Activated T-cell treated with anti-CD3 and anti-CD28 coated beads, Interleukin-2, amount 50 U/mL, for 4 hours (primary cell): ENCODE measurements at places on chromosomes 13 and 19.

DNA sequence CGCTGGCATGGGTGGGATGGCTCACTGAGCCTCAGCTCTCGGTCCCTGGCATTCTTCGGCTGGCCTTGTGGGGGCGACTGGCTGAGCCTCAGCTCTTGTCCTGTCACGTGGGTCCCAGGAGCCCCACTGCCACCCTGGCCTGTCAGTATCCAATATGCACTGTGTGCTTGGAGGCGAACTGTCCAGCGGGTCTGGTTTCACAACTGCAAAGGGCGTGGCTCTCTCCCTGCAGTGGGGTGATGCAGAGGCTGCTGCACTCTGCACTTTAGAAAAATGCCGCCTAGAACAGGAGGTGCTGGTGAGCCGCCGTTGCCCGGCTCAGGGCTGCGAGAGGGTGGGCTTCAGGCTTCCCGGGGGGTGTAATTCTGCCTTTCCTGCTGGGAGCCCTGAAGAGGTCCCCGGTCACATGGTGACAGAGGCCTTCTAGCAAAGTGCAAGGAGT is 17.0 kb upstream of the TMEM255B start:
- no peak for DNase-seq

- DNase-seq, result no peak
These were observed 499.8 kb downstream of the GPC6 start for GRCh38 chr13:93726173-93726957.

- no peak for DNase-seq
These were observed 2.6 kb downstream of the LHB start for GRCh38 chr19:49014123-49014869.

DNA sequence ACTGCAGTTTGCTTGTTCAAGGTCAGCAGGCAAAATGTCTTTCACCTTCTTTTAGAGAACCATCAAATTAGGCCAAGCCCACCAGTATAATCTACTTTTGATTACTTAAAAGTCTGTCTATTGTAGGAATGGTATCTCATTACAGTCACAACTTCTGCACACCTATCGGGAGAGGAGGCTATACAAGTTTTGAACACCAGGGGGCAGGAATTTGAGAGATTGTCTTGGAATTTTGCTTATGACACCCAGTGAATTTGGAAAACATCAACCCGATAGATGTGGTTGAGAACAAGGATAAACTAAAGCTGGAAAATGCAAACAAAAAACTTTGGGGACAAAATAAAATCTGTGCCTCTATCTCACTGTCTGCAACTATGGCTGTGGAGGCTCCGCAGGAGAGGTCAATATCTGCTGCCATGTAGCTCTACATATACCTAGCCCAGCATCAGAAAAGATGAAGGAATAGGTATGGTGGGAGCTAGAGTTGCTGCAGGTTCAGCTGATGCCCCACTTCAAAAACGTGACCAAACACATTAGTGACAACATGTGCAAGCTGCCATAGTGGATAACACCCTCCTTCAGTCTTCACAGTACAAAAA is 1299.2 kb upstream of the SPRY2 start:
- no peak for DNase-seq

GRCh38 chr19:11010041-11010440 is 49.2 kb downstream of the SMARCA4 start:
- DNase-seq, result no peak

- no peak for DNase-seq
These were observed 12.8 kb downstream of the MIR17HG start for GRCh38 chr13:91360246-91360751.

DNA sequence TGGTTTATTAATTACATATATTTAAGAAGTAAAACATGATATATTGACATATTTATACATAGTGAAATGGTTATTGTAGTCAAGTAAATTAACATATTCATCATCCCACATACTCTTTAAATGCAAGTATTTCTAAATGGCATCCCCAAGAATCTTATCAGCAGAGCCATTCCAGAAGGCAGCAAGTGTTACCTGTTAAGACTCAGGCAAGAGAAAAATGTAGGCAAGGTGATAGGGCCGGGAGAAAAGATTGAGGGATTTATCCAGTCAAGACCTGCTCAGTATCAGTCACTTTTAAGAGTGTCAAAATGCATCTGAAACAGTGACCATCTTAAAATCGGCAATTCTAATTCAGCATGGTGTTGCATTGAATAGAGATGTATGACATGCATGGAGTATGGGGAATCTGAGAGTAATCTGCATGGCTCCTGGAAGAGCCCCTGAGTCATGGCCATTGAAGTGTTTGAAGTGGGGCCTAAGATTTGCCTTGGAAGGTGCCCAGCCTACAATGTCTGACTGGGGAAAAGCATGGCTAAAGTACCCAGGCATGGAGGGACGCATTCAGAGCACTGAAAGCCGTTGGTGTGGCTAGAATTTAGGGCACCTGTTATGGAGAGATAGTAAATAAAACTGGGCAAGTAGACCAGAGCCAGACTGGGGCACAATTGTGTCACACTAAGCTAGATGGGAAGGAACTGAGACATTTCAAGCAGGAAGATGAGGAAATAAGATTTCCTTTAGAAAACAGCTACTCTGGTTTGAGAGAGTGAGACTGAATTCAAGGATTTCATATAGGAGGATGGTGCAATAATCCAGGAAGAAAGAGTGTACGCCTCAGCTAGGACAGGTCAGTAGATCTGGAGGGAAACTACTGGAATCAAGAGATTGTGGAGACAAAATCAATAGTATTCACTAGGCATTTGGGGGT is 25.0 kb upstream of the C1QTNF9B start:
- no peak for DNase-seq

- no peak for DNase-seq
These were observed 1.3 kb downstream of the FLT3LG start for GRCh38 chr19:49475191-49475917.

DNA sequence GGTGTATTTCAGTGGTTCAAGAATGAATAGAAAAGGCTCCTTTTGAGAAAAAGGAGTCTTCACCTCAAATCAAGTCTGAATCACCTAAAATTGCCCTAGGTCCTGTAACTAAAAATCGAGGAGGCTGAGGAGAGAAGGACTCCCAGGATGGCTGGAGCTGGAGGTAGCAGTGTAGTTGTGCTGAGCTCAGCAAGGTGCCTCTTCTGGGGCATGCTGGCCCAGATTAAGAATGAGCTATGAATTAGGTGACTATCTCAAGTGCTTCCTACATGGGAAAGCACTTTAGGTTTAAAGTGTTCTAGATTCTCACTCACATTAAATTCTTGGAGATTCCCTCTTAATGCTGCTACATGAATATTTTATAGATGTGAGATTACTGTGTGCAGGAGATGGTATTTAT is 28.8 kb upstream of the KL start:
- no peak for DNase-seq

GRCh38 chr13:47455626-47456025 is 545.4 kb downstream of the SUCLA2 start:
- DNase-seq, result no peak

DNA sequence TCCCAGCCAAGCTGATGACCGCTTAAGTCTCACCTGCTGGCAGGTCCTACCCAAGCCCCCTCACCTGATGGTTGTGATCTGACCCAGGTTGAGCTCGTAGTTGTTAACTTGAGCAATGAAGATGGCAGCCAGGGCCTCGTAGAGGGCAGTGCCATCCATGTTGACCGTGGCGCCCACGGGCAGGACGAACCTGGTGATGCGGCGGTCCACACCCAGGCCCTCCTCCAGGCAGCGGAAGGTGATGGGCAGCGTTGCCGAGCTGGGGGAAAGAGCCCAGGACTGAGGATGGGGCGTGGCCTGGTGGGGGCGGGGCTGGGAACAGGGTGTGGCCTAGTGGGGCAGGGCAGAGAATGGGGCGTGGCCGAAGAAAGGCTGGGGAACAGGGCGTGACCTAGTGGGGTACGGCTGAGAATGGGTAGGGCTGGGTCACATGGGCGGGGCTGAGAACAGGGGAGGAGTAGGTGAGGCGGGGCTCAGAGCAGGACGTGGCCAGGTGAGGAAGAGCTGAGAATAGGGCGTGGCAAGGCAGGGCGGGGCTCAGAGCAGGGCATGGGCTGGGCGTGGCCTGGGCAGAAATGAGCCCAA is 12.9 kb downstream of the OR7C2 start:
- no peak for DNase-seq

- DNase-seq, result no peak
These were observed 33.3 kb upstream of the ALOX5AP start for GRCh38 chr13:30702006-30702405.

DNA sequence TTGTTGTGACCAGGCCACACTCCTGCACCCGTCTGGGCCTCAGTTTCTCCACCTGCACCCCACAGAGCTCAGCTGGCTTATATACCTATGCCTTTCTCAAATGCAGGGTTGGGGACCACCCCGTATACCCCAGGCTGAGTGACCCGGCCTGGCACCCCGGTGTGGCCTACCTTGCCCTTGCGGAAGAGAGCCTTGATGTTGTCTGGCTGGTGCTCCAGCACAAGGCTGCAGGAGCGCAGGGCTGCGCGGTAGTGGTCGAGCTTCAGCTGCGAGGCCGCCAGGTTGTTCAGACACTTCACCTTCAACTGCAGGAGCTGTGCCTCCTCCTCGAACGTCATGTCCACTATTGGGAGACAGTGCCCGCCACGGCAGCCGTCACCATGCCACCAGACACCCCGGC is 5.9 kb downstream of the FKBP8 start:
- no peak for DNase-seq

- no peak for DNase-seq
These were observed 351.2 kb upstream of the PRR20A start for GRCh38 chr13:56789527-56789926.

DNA sequence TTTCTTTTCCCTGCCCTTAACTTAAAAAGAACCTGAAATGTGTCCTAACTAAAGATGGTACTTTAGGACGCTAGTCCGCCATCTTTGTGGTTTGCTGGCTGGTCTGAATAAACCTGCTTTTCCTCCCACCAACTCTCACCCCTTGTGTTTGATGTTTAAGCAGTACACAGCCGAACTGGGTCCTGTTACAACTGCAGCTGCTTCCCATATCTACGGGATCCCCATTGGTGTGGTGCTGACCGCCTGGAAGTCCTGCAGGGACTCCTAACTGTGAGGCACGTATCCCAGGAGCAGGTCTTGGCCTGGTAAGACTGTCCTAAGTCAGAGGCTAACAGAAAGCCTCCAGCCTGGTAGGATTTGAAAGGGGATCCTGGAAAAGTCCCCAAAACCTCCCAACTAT is 40.9 kb upstream of the VSTM2B start:
- DNase-seq, result no peak

DNA sequence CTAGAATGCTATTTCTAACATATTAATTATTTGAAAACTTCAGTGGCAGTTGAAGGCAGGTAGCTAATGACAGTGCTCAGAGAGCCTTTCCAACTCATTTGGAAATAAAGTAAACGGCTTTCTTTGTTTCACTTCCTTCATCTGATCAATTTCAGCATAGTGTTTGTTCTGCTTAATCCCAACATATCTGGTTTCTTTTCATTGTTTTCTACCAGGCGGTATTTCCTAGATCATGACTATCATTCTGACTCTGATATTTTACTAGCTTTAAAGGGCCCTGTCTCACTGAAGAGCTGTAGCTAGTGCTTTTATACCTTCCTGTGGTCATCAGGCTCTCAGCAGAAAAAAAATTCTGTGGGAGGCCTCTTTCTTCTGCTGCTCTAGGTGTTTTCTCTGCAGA is 178.6 kb downstream of the RBM26 start:
- DNase-seq, result no peak

DNA sequence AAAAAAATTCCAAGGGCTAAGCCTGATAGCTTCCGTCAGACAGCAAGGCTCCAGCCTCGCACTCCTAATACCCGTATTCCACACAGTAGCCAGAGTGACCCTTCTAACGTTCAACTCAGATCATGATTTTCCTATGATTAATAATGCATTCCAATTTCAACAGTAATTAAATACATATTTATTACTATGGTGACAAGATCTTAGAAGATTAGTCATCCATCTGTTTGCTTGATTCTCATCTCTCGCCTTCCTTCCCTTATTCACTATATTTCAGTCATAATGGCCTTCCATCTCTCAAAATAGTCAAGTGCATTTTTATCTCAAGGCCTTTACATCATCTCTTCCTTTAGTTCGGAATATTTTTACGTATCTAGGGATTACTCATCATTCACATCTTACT is 621.2 kb upstream of the SPRY2 start:
- DNase-seq, result no peak

DNA sequence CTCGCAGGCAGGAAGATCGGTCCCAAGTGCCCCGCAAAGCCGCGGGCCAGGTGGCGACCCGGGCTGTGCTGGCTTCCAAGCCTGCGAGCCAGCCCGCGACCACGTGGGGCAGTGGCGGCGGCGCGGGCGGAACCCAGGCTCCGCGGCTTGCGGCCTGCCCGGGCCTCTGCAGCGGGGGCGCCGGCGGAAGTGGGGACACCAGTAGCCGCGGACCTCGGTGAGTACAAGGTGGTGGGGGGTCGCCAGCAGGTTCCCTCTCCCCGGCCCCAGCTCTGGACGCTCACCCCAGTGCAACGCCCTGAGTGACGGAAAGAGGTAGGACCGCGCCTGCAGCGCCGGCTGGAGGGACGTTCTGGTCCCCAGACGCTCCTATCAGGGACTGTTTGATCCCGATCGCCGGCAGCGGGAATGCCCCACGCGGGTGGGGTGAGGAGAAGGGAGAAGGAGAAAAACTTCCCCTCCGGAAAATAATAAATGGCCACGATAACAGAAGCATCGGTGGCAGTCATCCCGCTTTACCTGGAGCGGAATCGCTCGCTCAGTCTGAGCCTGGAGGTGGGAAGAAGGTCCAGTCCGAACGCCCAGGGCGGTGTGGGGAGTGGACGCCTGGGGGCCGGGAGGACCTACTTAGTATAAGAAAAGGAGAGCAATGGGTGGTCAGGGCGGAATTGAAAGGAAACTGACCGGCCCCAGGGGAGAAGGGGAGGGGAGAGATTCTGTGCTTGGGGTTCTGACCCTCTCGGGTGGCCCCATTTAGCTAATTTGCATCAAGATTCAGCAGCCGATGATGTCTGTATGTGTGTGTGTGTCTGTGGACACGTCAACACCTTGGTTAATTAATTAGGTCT is at the start of gene GEMIN7:
TSS of gene GEMIN7 (plus strand) at position 198 of the 848 bp plus-strand sequence. CDS start 10,855 bp downstream, outside the sequence.
- peak; percentile 73 for DNase-seq

- DNase-seq, result no peak
These were observed 82.8 kb downstream of the INSR start for GRCh38 chr19:7211191-7211951.

- DNase-seq, result no peak
These were observed 81.9 kb downstream of the ZNF726 start for GRCh38 chr19:23996549-23996948.

- DNase-seq, result no peak
These were observed 102.0 kb downstream of the MBNL2 start for GRCh38 chr13:97324115-97324514.

DNA sequence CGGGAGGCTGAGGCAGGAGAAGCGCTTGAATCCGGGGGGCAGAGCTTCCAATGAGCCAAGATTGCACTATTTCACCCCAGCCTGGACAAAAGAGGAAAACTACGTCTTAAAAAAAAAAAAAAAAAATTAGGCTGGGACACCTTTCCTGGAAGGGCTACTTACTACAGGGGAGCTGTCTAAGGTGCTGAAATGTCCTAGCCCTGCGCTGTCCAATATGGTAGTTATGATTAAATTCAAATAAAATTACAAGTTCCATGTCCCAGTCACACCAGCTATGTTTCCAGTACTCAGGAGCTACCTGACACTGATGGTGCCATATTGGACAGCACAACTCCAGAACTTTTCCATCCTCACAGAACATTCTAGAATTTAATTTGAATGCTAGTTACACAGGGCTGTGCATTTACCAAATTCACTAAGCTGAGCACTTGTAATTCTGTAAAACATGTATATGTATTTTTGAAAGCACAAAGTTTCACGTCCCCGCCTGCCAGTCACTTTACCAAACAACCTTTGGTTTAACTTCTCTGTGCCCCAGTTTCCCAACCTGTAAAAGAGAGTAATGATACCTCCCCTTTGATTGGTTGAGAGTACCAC is 9.2 kb upstream of the ZSCAN22 start:
- DNase-seq, result no peak

- DNase-seq, result peak; percentile 31
These were observed 749 bp downstream of the GATAD2A start for GRCh38 chr19:19405971-19406877.
